ENCODE measurements at places on chromosomes 6 and 20.

GRCh38 chr6:20207088-20207418, 5.2 kb downstream of the MBOAT1 start:
- DNase-seq, result no peak

DNA sequence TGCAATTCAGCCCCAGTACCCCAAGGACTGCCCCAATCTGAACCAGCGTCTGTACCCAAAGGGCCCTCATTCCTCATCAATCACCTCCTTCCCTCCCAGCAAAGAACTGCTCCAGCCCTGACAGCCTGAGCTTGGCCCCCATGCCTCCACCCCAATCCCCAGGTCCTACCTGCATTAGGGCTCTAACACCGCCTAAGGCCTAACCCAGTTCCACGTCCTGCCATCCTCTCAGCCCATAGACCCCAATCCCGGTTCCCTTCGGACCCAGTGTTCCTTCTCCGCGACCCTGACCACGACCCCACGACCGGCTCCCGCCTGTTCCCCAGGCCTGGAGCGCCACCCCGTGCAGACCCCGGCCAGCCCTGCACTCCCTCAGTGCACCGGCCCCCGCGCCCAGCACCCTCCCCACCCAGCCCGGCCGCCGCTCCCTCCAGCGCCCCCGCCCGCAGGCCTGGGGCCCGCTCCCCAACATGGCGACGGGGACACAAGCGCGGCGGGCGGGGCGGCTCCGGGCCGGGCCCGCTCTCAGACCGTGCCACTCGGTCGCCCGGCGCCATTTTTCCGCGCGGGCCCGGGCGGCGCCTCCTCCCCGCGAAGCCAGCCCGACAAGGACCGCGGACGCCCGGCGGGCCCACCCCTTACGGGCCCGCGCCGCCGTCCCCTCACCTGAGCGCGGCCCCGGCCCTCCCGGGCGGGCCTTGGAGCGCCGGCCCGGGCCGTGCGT, 483 bp downstream of the NCOA6 start:
- DNase-seq, result peak; percentile 72

- DNase-seq, result no peak
These were observed 55.3 kb upstream of the INSM1 start for GRCh38 chr20:20312562-20312961.

DNA sequence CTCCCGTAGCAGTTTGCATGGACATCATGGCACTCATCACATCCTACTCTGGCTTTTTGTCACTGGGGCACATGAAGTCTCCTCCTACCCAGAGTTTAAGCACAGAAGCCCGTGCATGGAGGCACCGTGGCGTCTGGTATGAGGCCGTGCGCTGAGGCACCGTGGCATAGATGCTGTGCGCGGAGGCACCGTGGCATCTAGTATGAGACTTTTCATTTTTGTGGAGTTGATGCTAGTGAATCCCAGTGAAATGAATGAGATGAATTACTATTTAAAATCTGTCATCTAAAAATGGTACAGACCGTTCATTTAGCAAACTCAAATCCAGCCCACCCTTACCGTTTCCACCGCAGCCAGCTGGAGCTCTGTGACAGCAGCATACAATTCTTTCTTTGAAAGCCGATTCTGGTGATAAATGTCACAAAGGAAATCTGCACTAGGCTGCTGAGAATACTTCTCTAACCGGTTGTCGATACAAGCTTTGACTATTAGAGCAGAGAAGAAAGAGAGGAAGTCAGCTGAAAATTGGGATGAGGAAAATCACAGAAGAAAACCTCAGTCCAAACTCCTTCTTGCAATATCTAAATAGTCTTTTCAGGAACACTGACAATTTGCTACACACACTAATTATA, 11.3 kb downstream of the CYP24A1 start:
- no peak for DNase-seq

- DNase-seq, result no peak
These were observed 698.4 kb downstream of the TENT5A start for GRCh38 chr6:81054036-81054435.

- DNase-seq, result no peak
These were observed 48.3 kb upstream of the RIN2 start for GRCh38 chr20:19709635-19710335.

DNA sequence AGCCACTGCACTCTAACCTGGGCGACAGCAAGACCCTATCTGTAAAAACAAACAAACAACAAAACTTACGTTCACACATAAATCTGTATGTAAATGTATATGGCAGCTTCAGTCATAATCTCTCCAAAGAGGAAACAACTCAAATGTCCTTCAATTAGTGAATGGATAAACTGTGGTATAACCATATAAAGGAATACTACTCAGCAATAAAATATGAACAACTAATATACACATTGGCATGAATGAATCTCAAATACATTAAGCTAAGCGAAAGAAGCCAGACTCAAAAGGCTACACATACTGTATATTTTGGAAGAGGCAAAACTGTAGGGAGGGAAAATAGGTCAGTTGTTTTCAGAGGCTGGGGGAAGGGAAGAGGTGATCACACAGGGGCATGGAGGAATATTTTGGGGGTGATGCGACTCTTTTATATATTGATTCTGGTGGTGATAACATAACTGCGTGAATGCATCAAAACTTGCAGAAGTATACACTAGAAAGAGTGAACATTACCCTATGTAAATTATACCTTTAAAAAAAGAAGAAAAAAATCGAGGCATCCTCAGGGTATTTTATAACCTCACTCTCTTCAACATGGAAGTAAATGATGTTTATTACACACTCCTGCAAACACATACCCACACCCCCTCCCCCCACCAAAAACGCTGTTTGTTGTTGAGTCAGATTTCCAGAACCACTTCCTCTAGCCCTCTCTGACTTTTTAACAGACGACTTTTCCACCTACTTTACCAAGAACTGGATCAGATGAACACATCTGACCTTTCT, 115.2 kb upstream of the RNF24 start:
- DNase-seq, result no peak

DNA sequence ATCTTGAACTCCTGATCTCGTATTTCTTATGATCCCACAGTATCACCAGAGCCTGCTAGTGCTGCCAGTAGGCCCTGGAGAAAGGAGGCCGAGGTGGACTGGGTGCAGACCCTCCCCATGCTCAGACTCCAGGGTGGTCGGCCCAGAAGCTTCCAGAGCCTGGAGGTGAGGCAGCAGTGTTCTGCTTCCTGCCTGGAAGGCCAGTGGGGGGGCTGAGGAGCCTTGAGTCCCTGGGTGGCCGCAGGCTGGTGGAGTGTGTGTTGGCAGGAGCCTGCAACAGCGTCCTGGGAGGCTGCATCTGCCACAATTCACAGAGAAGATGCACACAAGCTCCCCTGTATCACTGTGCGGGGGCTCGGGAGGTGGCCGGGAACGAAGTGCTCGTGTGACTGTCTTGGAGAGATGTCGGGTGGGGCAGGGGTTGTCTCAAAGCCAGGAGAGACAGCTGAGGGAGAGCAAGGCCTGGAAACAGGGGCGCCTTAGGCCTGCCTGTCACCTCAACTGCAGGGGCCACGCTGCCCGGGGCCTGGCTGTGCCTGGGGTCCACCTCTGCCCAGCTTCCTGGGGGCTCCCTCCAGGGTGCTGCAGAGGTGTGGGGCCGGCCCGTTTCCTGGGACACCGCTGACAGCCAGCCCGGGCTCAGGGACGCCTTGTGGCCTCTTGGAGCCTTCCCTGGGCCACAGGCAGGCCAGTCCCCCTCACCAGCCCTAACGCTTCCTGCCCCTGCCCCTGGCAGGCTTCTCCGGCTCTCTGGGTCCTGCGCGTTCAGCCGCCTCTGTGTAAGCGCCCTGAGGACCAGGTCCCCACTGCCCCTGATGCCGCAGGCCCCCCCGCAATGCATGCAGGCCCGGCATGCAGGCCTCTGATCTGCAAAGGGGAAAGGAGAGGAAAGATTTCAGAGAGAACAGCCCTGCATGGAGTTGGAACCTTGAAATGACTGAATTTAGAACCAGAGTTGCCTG, 24.2 kb upstream of the MAS1 start:
- DNase-seq, result no peak

- DNase-seq, result no peak
These were observed 7.2 kb downstream of the HEBP2 start for GRCh38 chr6:138410972-138411880.

- no peak for DNase-seq
These were observed 33.2 kb upstream of the VGLL2 start for GRCh38 chr6:117232196-117232595.

DNA sequence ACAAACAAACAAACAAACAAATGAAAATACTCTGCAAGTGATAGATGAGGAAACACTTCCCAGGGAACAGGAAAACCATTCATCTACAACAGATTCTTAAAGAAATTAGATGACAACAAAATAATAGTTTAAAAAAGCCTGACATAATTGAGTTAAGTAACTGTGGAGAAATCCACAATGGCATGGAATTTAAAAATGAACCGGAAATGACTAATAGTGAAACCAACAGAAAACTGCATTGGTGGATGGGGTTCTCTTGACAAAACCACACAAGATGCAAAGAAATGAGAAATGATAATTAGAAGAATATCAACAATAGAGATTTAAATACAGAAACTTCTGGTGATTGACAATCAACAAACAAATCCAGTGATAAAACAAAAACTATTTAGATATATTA, 785.6 kb downstream of the QKI start:
- no peak for DNase-seq

DNA sequence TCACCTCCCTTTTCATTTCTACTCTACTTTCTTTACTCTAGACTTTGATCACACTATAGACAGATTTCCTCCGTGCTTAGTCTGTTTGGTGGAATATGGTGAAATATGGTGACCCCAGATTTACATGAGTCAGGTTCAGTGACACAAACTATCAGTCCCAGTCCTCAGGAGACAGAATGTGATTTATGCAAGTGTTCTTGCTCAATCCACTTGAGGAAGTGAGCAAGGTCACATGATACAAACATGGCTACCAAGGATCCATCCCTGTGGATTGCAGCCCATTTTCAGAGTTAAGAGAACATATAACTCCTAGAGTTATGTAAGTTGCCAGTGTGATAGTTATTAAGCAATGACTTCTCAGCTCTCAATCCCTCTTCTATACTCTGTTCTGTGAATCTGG, 23.7 kb upstream of the TSHZ2 start:
- DNase-seq, result no peak

DNA sequence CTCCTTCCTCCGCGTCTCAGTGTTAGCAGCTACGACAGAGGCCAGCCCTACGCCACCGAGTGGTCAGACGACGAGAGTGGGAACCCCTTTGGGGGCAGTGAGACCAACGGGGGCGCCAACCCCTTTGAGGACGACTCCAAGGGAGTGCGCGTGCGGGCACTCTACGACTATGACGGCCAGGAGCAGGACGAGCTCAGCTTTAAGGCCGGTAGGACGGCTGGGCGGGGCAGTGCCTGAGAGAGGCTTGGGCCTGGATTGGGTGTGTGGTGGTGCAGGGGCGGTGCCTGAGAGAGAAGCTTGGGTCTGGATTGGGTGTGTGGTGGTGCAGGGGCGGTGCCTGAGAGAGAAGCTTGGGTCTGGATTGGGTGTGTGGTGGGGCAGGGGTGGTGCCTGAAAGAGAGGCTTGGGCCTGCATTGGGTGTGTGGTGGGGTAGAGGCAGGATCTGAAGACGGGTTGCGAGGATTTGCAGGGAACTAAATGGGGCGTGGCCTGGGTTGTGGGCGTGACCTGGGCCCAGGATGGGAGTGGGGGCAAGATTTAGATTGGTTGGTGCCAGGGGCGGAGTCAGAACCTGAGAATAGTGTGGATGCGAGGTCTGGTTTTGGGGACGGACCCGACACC, 24.4 kb downstream of the SPDEF start:
- no peak for DNase-seq

DNA sequence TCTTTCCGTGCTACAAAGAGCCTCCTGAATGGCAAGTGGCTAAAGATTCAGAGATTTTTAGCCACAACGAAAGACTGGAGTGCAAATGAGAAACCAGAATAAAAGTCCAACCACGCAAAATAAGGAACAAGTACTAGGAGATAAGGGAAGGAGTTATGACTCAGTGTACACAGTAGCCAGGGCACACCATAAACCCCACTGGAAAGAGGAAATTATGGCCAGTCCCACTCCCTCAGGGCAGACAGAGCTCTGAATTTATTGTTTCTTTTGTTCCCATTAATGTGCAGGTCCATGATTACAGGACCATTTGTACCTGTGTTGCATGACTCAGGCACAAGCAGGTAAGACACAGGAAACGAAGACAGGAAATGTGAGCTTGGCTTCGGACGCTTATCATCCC, 150.3 kb upstream of the PREP start:
- DNase-seq, result no peak

- DNase-seq, result no peak
These were observed 38.9 kb downstream of the STK35 start for GRCh38 chr20:2140561-2140960.

GRCh38 chr6:56897789-56898529, 56.9 kb upstream of the BEND6 start:
- no peak for DNase-seq

DNA sequence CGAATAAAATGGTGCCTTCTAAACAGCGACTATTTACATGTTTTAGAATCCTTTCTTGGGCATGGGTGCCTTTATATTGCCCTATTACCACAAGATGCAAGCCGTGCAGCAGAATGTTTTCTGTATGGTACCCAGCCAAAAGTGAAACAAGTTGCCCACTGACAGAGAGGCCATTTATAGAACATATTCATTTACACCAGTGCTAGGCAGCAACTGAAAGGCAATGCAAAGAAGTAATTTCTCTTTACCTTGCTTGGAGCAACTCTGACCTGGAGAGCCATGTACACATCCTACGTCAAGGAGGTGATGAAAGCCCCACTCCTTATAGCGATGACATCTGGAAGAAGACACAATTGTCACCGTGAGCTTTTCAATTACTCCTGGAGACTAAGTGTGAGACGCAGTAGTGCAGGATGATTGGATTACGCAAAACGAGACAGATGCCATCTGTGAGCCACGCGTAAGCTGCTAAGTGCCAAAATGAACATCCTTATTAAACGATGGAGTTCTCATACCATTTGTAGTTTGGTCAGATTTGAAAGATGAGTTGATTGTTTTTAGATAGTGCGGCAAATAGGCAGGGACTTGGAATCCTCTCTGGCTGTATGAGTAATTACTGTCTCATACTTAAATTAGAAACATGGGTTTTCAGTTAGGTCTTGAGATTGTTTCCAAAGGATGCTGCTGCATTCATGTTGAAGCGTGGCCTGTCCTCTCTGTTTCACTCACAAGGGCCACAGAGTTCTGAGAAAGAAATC, at the start of gene TMEM244:
TMEM244 (minus strand) TSS at position 408 of the 758 bp plus-strand sequence; CDS start at position 281, 127 bp downstream.
- DNase-seq, result peak; percentile 9

GRCh38 chr20:24999568-24999967, 7.0 kb upstream of the APMAP start:
- no peak for DNase-seq

DNA sequence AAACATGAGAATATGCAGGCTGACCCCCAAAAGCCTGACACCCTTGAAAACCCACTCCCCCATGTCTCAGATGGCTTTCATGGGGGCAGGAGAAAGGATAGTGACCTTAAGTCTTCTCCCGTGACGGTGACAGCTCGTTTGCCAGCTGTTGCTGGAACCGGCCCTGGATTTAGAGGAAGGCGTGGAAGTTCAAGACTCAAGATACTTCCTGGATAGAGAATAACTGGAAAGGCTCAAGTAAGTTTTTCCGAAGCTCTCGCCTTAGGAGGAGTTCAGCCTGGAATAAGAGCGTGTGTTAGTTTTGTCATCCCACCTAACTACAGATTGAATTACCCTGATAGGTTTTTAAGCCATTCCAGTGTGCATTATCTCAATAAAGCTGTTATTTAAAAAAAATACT, 11.6 kb upstream of the MTG2 start:
- DNase-seq, result no peak

GRCh38 chr6:9830808-9831207, 584.1 kb downstream of the TFAP2A start:
- DNase-seq, result no peak

- DNase-seq, result peak; percentile 64
These were observed 118.0 kb downstream of the HFE start for GRCh38 chr6:26205161-26205624.

- no peak for DNase-seq
These were observed 473.7 kb upstream of the JARID2 start for GRCh38 chr6:14772188-14772587.

- no peak for DNase-seq
These were observed 4.1 kb upstream of the FAM135A start for GRCh38 chr6:70409216-70409615.
